ENCODE measurements at places on chromosomes 3 and 15.

GRCh38 chr3:134846911-134847317, 51.9 kb downstream of the EPHB1 start:
- DNase-seq = peak; percentile 92

DNA sequence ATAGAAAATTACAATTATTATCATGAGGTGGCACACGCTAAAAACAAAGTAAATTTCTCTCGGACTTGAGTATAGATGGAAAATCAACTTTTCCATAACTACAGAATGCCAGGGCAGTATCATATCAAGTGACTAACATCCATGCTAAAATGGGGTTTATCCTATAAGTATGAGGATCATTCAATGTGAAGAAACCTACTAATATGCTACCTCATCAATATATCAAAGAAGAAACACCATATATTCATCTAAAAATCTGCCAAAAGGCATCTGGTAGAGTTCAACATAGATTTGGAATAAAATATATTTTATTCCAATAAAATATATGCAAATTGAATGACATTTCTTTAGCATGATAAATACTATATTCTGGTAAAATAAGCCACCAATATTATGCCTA, 894.4 kb downstream of the MCTP2 start:
- no peak for DNase-seq

- no peak for DNase-seq
These were observed 23.1 kb upstream of the RHO start for GRCh38 chr3:129505341-129505740.

- DNase-seq = no peak
These were observed 195.0 kb downstream of the SPATA16 start for GRCh38 chr3:172946061-172946460.

DNA sequence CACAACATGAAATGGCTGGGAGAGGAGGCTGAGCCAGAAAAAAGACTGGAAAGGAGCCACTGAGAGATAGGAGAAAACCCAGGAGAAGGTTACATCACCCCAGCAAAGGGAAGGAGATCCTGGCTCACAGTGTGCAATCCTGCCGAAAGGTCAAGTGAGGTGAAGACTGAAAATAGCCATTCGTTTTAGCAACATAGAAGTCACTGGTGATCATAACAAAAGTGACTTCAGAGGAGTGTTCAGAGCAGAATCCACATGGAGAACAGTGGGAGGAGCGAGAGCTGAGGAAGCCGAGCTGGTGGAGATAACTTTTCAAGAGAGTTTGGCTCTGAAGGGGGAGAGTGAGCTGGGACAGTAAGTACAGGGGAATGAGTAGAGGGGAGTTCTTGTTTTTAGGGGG, 5.4 kb upstream of the HEG1 start:
- no peak for DNase-seq

GRCh38 chr15:67067930-67068551, 2.6 kb downstream of the SMAD3 start:
- no peak for DNase-seq

GRCh38 chr15:33278816-33279612, 31.8 kb upstream of the RYR3 start:
- DNase-seq = peak; percentile 96

DNA sequence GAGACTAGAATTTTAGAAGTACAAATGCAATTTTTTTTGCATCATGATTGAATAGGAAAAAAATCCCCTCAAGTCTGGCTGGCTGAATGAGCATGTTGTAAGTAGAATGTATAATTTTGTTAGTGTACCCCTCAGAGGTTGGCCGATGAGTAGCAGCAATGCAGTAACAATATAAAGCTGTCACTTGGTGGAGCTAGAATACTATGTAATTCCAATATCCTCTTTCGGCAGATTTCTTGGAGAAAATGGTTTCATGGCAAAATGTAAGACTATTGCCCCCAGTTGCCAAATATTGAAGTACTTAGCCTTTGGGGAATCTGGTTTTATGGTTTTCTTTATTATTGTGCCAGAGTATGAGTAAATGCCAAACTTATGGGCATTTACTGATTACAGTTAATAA, 39.8 kb upstream of the SGO1 start:
- peak; percentile 61 for DNase-seq

DNA sequence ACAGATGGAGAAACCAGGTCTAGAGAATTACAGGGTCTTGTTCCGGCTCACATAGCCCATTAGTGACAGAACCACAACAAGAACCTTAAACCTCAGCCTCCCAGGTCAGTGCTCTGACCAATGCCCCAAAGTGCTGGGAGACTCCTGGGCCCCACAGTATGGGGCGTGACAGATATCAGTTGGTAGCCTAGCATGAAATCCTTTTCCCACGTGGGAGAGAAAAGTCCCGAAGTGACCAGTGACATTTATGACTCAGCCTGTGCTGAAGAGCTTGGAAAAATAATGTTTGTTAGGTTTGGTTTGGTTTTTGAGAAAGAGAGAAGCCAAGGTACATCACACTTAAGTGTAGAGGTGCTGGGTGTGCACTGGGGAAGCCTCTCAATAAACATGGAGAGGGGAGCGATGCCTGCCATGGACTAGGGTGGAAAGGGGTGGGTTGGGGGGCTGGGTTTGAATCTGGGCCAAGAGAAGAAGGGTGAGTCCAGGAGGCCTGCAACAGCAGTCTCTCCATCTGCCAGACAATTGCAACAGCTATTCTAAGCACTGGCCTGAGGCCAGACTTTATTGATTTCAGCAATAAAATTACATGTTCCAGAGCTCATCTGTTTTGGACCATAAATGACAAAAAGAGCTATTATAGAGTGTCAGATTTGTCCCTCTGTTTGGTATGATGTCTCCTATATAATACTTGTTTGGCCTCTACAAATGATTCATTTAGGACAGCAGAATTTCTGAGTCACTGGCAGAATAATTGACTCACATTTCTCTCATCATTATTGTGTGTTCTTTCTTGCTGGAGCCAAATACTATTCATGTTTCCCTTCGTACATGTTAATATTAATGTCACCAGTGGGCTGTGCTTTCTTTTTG, 43.4 kb downstream of the C2CD4A start:
- peak; percentile 80 for DNase-seq

- DNase-seq = no peak
These were observed 38.0 kb upstream of the MRPL3 start for GRCh38 chr3:131540821-131541220.

Data from PC-3 (cell line).